Stimulated activated CD8-positive, alpha-beta memory T cell treated with anti-CD3 and anti-CD28 coated beads, Interleukin-2, amount 100 ng/mL, for 1 hour (primary cell): ENCODE measurements at places on chromosomes 4 and X.

- no peak for DNase-seq
These were observed 32.3 kb downstream of the GAB3 start for GRCh38 chrX:154718616-154719015.

DNA sequence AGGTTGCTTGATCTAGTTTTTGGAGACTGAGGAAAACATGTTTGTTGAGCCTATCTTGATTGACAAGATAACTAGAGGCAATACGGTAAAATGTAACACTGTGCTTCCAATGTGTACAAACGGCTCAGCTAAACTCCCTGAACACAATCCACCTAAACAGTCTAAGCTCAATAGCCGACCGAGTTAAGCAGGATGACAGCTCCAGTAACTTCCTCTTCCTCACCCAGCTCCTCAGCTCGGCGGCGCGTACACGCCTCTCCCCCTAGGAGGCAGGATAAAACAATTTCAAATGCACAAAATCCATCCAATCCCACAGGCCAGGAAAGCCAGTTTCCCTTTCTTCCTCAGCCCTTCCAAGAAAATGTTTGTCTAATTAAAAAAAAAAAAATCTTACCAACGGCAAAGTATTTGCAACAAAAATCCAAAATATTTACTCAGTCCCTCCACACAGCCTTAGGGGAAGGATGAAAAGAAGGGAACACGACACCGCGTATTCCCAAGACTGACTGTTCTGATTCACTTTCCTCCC is 1.0 kb downstream of the CNOT6L start:
- DNase-seq, result peak; percentile 16

DNA sequence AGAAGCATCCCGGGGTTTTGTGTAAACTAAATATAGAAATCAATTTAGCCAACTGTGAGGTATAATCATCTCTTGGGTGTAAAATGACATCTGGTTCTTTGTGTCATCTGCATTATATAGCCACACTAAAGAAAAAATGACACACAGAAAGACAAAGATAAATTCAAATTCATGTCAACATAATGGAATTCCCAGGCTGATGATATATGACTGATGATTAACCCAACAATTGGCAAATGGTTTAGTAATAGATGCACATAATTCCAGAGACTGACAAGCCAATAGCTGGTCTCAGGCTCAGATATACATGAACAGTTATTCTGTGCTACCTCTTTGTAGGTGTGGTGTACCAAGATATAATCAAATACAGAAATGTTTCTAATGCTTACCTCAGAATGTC is 375.4 kb upstream of the PITX2 start:
- no peak for DNase-seq

GRCh38 chr4:3874525-3875110 is 108.4 kb downstream of the ADRA2C start:
- DNase-seq, result no peak

GRCh38 chrX:47169273-47169672 is 24.3 kb downstream of the RBM10 start:
- no peak for DNase-seq

- no peak for DNase-seq
These were observed 20.8 kb downstream of the FAM184B start for GRCh38 chr4:17760626-17761025.

DNA sequence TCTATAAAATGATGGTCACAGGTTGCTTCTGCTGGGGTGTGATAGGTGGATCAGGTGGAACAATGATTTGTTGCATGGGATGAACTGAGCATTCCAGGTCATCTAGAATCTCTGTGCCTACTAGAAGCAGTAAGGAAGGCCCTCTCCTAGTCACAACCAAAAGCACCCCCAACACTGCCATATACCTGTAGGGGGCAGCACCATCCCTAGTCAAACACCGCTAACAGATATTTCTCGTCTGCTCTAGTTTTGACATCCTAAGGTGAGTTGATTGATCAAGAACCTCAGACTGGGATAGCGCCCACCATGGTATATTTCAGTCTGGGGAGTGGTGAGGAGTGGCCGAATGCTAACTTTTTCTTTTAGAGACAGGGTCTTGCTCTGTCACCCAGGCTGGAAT is 160.2 kb downstream of the NHS start:
- no peak for DNase-seq

GRCh38 chr4:137389911-137390520 is 142.3 kb downstream of the PCDH18 start:
- no peak for DNase-seq

DNA sequence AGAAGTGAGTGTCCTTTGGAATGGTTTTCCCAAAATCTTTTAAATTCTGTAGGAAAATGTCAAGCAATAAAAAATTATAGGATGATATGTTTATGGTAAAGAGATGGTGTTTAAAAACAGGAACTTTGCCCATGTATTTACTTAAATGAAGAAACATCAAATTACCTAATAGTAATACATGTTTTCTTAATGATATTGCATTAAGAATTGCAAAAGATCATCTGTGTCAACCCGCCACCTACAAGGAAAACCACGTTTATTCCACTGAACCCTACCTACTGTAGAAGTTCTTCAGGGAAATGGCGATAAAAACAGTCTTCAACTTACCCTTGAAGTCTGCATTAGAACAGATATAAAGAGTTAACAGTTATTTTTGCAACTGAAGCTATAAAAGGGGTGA is 67.2 kb upstream of the NDP start:
- no peak for DNase-seq

GRCh38 chrX:112746812-112747595 is 67.3 kb upstream of the LHFPL1 start:
- no peak for DNase-seq

DNA sequence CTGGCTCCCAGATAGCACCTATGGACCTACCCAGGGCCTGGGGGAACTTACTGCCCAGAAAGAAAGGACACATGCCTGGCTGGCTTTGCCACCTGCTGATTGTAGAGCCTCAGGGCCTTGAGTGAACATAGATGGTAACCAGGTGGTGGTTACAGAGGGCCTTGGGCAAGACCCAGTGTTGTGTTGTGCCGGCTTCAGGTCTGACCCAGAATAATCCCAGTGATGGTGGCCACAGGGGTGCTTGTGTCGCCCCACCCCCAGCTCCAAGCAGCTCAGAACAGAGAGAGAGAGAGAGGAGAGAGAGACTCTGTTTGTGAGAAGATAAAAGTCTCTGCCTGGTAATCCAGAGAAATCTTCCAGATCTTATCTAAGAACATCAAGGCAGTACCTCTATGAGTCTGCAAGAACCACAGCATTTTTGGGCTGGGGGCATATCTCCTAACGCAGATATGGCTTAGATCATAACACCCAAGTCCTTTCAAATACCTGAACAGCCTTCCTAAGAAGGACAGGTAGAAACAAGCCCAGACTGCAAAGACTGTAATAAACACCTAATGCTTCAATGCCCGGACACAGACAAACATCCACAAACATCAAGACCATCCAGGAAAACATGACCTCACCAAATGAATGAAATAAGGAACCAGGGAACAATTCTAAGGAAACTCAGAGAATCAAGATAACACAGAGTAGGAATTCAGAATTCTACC is 16.3 kb upstream of the RP2 start:
- no peak for DNase-seq

DNA sequence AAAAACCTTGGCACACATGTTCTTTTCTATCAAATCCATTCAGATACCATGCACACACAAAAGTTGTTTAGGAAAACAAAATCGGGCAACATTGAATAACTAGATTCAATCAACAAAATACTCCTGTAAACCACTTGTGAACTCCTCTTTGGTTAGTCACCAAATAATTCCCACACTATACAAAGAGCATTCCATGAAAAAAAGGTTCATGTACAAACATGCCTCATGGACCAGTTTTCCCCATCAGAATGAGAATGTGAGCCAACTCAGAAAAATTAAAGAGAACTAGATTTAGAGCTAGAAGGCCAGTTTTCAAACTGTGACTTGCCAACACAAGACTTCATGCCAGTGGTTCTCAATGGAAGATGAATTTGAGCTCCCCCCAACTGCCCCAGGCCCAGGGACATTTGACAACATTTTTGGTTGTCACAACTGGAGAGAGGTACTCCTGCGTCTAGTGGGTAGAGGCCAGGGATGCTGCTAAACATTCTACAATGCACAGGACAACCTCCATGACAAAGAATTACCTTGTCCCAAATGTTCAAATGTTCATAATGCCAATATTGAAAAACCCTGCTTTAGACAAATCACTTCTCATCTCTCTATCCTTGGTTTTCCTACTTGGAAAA is 55.4 kb downstream of the GPC3 start:
- DNase-seq, result no peak

DNA sequence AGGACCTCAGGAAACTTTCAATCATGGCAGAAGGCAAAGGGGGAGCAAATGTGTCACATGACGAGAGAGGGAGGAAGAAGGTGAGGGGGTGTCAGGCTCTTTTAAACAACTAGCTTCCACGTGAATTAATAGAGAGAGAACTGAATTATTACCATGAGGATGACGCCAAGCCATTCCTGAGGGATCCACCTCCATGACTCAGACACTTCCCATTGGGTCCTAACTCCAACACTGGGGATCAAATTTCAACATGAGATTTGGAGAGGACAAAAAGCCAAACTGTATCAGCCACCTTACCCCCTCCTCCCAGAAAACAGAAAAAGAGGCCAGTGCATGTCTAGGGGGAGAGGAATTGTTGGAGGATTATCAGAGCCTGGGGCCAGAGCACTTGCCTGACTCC is 40.4 kb upstream of the LAS1L start:
- DNase-seq, result no peak

- no peak for DNase-seq
These were observed 456.2 kb downstream of the FAT4 start for GRCh38 chr4:125770814-125771398.

DNA sequence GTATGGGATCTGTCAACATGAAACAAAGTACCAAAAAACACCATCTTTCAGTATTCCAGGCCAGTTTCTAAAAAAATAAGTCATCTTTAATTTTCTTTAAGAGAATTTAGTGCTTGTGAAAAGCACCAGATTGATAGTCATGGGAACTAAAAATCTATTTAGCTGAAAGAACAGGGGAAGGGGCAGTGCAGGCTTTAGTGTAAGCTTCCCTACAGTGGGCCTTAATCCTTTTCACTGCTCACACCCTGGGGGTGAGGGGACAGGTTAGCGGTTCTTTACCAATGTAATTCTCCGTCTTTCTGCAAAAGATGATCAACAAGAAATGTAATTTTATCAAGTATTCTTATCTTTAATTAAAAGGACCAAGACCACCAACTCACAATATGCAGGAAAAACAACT is 47.1 kb downstream of the CHIC2 start:
- no peak for DNase-seq

- no peak for DNase-seq
These were observed 4.3 kb downstream of the STIM2 start for GRCh38 chr4:26864899-26865298.

GRCh38 chr4:68132342-68132741 is 2.7 kb upstream of the TMPRSS11F start:
- DNase-seq, result no peak

DNA sequence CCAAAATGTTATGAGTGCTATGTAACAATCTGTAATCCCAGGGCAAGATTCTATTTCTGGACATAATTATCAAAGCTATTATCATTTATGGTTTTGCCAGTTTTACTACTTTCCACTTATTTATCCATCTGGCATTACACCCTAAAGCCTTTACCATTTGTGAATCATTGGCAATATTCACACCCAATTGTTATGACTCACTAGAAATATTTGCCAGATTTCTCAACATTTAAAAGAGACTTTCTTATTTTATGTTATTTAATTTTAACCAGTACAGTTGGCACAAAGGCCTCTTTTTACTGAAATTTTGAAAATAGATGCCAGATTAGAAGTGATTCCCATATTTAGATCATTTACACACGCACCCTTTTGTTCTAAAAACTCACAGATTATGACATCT is 242.7 kb upstream of the WDFY3 start:
- DNase-seq, result no peak

DNA sequence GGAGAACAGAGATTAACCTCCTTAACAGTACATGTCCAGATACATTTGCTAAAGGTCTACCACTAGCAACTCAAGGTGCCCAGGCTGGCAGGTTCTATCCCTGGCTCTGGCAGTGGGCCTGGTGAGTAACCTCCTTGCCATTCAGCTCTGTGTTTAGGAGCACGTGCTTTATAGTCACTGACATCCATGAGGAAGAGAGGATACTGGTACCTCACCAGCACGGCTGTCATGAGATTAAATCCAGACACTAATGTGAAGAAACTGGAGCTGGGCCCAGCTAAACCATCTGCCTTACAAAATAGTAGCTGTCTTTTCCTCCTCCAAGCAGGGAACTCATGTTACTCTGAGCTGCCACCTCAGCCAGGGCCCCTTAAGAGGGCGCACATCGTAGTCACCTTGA is 45.3 kb downstream of the GPRASP3 start:
- no peak for DNase-seq

- no peak for DNase-seq
These were observed 274.5 kb downstream of the ADGRA3 start for GRCh38 chr4:22241415-22241814.

- no peak for DNase-seq
These were observed 54.0 kb downstream of the DRD5 start for GRCh38 chr4:9835430-9835829.

DNA sequence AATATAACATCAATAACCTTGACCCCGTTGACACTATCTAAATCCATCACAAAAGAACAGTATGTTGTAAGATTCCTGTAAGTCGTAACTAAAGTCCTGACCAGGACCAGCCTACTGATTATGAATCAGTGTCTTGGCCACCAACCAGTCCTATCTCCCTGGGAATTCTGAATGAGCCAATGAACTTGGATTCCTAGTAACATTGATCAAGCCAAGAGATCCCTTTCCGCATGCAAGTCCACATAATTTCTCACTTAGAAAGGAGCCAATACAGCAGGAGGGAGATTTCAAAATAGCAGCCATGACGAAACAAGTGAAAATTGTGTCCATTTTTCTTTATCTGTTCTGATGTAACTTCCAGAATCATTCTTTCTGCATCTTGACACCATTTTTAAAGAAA is 9.5 kb downstream of the XPNPEP2 start:
- DNase-seq, result no peak

DNA sequence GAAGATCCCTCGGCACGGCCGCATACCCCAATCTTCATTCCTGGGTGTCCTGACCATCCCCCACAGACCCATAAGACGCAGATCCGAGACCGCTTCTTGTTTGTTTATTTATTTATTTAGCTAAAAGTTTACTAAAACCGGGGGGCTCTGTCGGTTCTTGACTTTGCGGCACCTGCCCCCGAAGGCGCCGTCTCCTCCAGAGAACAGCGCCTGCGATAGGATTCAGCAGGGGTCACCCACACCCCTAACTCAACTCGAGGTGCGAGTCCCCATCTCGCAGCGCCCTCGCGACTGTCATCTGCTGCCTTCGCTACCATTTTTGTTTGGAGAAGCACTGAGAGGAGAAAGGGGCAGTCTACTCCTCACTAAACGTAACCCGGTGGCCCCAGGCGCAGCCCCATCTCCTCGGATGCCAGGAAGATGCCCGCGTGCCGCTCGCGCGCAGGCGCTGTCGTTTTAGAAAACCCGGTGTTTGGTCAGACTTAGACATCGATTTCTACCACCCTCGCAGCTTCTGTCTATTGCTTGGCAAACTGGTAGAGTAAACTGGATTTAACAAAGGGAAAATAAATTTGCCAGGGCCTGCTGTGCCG is 18.9 kb upstream of the GPR101 start:
- DNase-seq, result no peak

- no peak for DNase-seq
These were observed 1.1 kb downstream of the GCNA start for GRCh38 chrX:71579136-71579989.

GRCh38 chrX:129693354-129693753 is 38.6 kb upstream of the APLN start:
- no peak for DNase-seq
